ENCODE measurements at places on chromosomes 1 and 21. TPM values are rescaled to one million over a fixed set of nuclear protein-coding genes. Genes with fewer than 3 reads are reported as not detected.

HTR6 gene
- not detected for total RNA-seq

LRRC71 gene
- not detected for total RNA-seq

AIM2 gene
- total RNA-seq, result not detected

C1orf56 gene
- 1.7 TPM for total RNA-seq

SUMO3 gene
- total RNA-seq, result 82.6 TPM

TRIM67 gene
- total RNA-seq, result not detected

GPX7 gene
- 6.1 TPM for total RNA-seq

CGN gene
- total RNA-seq, result 0.19 TPM

PLXNA2 gene
- 21.0 TPM for total RNA-seq

CFHR5 gene
- total RNA-seq, result not detected

NUCKS1 gene
- total RNA-seq, result 72.4 TPM

MEX3A gene
- total RNA-seq, result 1.8 TPM

CNTN2 gene
- total RNA-seq, result not detected

SAMD11 gene
- 0.08 TPM for total RNA-seq

FMO1 gene
- not detected for total RNA-seq

TEX38 gene
- not detected for total RNA-seq

PI4KB gene
- total RNA-seq, result 47.2 TPM

LAMC2 gene
- 1,739 TPM for total RNA-seq

LCE1E gene
- total RNA-seq, result 0.91 TPM

ISG15 gene
- 29.4 TPM for total RNA-seq

ABCG1 gene
- 2.3 TPM for total RNA-seq

PYHIN1 gene
- not detected for total RNA-seq

DENND2C gene
- total RNA-seq, result 6.2 TPM

CCDC30 gene
- total RNA-seq, result 0.04 TPM

LENEP gene
- total RNA-seq, result not detected

DCDC2B gene
- not detected for total RNA-seq

SLC22A15 gene
- total RNA-seq, result 5.2 TPM

OR2T2 gene
- not detected for total RNA-seq

HSD3B1 gene
- total RNA-seq, result not detected

KLHL17 gene
- 9.5 TPM for total RNA-seq

FBLIM1 gene
- total RNA-seq, result 154 TPM

INAVA gene
- 63.9 TPM for total RNA-seq

GBP4 gene
- total RNA-seq, result 0.04 TPM

DIO1 gene
- not detected for total RNA-seq

FGR gene
- total RNA-seq, result not detected

IFNLR1 gene
- 6.7 TPM for total RNA-seq

TRAF3IP3 gene
- total RNA-seq, result 0.11 TPM

SNX27 gene
- total RNA-seq, result 9.6 TPM

ATP1A4 gene
- total RNA-seq, result not detected
